ENCODE measurements at places on chromosomes 16 and 17. TPM values are rescaled to one million over a fixed set of nuclear protein-coding genes. Genes with fewer than 3 reads are reported as not detected.

Gene FZD2
- not detected for total RNA-seq

DNA sequence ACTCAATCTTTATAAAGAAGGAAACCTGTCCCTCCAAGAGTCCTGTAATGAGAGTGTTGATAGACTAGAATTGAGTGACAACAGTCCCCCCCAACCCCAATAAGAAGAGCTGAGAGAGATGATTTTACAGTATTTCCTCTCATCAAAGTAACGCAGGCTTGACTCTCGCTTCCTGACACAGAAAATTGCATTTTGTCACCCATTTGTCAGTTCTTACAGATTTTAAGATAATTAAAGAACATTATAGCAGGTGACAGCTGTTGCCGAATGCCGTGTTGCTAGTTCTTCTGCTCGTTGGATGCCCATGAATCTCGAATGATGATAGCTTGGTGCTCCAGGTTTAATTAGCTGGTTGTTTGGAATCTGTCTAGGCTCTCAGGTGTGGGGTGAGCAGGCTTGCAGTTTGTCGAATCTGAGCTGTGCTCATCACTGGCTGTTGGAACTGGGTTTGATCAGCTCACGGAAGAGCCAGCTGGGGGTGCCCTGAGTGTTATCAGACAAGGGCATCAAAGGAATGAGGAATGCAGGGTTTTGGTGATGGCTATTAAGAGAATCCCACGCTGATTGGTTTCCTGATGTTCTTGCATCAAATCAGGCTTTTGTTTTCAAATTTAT is 84.8 kb upstream of the CPHXL start:
- no peak for DNase-seq

- DNase-seq: no peak
These were observed 19.0 kb downstream of the PIK3R5 start for GRCh38 chr17:8946476-8946875.

DNA sequence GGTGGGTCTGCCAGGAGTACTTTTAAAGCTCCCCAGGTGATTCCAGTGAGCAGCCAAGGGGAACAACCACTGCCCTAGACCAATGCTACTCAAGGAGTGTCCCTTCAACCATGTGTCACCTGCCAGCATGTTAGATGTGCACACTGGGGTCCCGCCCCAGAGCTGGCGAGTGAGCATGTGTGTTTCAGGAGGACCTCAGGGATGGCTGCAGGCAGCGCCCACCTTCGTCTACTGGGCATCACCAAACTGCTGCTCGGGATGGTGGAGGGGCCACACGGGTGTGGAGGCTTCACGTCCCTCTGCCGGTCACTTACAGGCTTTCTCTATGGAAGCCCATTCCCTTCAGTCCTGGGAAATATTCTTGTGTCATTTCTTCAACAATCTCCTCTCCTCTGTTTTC is 29.0 kb upstream of the DOC2B start:
- DNase-seq: no peak

DNA sequence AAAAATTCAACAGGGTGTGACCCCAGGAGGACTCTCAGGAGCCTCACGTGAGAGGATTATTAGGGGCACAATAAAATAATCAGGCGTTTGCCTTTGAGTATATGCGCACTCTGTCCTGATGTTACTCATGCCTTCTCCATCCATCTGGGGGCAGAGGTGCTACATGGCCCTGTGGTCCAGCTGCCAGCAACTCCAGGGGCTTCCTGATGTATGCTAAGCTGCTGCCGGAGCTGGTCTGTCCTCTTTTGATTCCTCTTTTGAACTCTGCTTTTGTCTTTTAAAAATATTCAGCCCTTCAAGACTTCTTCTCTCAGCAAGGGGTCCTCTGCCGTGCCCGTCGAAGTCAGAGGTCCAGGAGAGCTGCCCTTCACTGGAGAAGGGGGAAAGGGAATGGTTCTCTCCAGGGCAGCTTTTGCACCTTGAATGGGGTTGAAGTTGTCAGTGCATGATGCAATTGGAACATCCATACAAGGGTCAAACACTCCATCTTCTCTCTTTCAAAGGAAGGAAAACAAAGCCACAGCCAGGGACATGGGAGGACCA is 431.4 kb downstream of the SHISA9 start:
- no peak for DNase-seq

Gene MYCBPAP
- total RNA-seq: 3.5 TPM

Gene XPO6
- total RNA-seq: 355 TPM

Gene CDH11
- total RNA-seq: not detected

Gene KRT33B
- not detected for total RNA-seq

DNA sequence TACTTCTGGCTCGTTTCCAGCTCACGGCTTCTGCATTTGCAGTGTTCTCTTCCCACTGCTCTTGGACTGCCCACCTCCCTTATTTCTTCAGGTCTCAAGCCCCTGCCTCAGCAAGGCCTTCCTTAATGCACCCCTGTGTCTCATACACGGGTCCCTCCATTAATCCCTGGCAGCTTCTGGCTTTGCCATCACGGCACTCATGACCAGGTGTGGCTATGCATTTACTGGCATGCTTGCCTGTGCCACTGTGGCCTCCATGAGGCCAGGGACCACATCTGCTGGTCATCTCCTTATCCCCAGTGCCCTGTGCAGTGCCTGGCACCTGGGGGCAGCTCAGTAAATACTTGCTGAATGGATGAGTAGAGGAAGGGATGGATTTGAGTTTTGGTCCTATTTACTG is 114.1 kb downstream of the C16orf78 start:
- DNase-seq: no peak

Gene CPNE7
- total RNA-seq: 0.72 TPM

Gene SLFN13
- 17.3 TPM for total RNA-seq

DNA sequence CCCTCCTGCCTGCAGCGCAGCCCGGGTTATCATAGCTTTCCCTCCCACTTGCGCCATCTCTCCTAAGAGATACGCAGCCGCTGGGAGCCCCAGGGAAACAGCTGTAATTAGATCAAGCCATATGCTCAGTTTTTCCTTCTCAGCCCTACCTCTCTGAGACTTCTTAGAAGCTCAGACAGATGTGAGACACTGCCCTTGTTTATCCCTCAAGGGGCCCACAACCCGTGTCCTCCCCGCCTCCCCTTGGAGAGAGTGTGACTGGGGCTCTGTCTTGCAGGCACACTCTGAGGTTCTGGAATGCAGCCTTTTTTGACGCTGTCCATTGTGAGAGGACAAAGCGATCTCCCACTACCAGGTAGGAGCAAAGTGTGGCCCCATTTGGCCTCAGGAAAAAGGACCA is 31.2 kb downstream of the CIBAR2 start:
- DNase-seq: no peak

DNA sequence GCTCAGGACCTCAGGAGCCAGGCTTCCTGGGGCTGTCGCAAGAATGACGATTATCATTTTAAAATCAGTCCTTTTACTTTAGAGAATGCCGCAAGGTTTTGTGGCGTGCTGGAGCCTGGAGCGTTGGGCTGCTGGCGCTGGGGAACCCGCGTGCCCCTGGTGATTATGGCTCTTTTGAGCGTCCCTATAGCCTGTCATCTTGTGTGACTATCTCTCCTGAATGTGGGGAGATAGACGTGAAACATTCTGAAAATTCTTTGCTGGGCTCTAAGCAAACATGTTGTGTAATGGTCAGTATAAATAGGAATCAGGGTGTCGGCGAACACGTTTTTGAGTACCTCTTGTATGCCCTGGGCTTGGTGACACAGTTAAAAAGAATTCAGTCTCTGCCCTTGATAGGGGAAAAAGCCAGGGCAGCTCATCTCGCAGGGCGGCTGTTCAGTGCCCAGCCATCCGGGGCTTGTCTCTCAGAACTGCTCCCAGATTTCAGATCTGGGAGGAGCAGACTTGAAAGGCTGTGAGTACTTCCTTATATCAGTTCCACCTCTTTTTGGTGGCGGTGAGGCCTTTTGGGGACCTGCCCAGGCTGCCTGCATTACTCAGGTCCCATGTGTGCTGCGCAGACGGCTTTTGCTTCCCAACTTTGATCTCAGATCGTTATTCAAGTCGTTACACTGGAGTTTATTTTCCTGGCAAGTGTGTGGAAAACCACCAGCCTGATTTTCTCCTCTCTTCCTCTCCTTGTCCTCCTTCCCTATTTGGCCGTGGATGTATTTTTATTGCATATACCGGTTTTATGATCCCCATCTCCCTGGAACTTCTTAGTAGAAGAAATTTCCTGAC is 973 bp downstream of the SLC7A6 start:
- no peak for DNase-seq

Gene FSCN2
- 0.36 TPM for total RNA-seq

DNA sequence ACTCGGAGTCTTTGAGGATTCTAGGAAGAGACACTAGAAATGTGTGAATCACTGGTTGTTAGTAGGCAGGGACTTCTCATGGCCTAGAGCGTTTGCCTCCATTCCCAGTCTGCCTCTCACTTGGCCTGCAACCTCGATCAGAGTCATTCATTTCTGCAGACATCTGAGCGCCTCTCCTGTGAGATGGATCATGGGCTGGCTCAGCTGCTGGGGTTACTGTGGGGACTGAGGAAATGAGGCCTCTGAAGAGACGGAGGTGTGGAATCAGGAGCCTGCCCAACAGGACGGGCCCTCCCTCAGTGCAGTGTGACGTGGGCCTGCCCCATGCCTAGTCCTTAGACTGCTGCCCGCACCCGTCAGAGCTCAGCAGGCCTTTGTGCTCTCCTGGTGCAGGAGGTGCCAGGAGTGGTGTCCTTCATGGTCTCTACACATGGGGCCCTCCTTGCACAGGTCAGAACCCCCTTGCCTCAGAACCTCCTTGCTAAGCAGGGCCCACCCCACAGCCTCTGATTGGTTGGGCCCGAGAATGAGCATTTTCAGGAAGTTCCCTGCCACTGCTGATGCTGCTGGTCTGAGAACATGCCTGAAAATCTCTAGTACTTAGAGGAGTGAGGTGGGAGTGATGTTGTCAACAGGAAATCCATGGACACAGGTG is 99.4 kb downstream of the NPIPB11 start:
- no peak for DNase-seq

Gene OTOA
- total RNA-seq: 0.14 TPM

DNA sequence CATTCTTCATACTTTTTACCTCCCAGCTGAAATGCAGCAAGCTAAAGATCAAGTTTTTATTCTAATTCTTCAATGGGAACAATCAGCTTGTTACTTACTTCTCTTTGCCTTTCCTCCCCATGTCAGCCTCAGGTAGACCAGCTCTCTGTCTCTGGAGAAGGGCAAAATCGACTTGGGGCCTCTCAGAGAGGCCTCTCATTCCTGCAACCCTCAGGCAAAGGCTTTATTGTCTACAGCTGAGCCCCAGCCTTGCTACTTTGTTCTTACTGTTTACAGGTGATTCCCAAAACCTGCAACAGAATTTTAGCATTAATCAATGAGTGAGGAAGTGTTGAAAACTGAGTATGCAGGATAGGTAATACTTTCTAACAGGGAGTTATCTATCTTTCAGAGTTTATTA is 148.6 kb downstream of the KIF2B start:
- no peak for DNase-seq

DNA sequence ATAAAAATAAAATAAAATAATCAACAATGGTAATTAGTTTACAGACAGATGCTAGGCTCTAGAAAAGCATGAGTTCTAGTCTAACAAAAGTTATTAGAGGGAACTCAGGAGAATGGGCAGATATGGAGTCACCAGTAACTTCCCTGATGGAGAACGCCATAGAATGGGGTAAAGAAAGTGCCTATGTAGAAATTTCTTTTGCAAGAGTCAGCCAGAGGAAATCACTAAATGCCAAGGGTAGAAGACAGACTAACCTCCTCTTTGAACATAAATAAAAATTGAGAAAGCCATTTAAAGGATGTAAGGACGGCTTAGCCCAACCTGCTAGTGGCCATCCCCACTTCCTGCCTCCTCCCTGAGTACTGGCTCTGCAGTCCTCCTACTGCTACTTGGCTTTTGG is 141.6 kb downstream of the VPS53 start:
- no peak for DNase-seq

- DNase-seq: no peak
These were observed 297.1 kb upstream of the MAF start for GRCh38 chr16:79897453-79898146.

Gene C16orf46
- total RNA-seq: 0.47 TPM

Gene LRRC36
- total RNA-seq: not detected

Gene SNF8
- 64.3 TPM for total RNA-seq

GRCh38 chr16:12661656-12662172 is 142.0 kb downstream of the CPPED1 start:
- DNase-seq: no peak

- no peak for DNase-seq
These were observed 217.8 kb upstream of the GSE1 start for GRCh38 chr16:85395207-85395912.

DNA sequence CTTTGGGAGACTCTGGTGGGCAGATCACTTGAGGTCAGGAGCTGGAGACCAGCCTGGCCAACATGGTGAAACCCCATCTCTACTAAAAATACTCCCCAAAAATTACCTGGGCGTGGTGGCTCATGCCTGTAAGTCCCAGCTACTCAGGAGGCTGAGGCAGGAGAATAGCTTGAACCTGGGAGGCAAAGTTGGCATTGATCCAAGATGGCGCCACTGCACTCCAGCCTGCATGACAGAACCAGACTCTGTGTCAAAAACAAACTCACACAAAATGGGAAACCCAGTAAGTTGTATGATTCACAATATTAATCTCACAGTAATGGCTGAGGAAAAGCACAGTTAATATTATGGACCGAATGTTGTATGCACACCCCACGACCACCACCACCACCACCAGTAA is 24.3 kb downstream of the WSB1 start:
- DNase-seq: no peak
